Aorta (tissue), 5 donors: ENCODE measurements at places on chromosomes 13 and 19.

DNA sequence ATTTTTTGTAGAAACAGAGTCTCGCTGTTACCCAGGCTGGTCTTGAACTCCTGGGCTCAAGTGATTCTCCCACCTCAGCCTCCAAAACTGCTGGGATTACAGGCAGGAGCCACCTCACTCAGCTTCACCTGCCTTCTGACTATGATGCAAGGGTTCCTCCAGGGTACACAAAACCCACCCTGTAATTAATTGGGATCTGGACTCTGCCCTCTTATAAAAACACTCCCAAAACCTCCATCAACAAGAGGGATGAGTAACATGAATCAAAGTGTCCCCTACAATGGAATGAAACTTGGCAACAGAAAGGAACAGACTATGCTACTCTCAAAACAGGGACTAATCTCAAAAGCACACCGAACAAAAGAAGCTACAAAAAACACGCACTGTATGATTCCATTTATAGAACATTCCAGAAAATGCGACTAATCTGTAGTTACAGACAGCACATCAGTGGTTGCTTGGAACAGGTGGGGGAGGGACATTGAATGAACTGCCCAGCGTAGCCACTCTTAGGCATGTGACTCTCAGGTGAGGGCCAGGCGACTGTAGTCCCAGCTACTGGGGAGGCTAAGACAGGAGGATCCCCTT is 3.2 kb upstream of the PRR36 start:
- H3K27ac ChIP-seq: no peak overlapping the region
- no peak for DNase-seq

DNA sequence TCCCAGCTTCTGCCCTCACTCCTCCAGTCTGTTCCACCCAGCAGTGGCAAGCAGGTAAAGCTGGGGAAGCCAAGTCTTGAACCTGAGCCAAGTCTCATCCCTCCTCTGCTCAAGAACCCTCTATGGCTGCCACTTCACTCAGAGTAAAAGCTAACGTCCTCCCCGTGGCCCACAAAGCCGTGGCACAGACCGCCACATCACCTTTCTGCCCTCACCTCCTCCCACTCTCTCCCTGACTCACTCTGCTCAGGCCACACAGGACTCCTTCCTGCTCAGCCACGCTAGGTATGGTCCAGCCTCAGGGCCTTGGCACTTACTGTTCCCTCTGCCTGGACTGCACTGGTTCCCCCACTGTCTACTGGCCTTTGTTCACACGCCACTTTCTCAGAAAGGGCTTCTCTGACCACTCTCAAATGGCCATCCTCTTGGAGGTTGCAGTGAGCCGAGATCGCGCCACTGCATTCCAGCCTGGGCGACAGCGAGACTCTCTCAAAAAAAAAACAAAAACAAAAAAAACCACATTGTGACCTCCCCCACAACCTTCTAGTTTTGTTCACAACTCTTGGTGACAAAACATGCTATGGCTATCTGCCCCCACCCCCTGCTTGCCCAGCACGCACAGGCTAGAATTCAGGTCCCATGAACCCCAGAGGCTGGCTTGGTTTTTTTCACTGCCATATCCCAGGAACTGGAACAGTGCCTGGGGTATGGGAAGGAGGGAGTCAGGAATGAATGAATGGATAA is 15.8 kb downstream of the NDUFB7 start:
- no peak for DNase-seq
- H3K4me3 ChIP-seq: no peak overlapping the region
- H3K4me1 ChIP-seq: no peaks in the 10 kb centered on the region
- no peaks in the 10 kb centered on the region for H3K27me3 ChIP-seq
- H3K36me3 ChIP-seq: no peaks in the 10 kb centered on the region
- no peak overlapping the region for H3K27ac ChIP-seq

DNA sequence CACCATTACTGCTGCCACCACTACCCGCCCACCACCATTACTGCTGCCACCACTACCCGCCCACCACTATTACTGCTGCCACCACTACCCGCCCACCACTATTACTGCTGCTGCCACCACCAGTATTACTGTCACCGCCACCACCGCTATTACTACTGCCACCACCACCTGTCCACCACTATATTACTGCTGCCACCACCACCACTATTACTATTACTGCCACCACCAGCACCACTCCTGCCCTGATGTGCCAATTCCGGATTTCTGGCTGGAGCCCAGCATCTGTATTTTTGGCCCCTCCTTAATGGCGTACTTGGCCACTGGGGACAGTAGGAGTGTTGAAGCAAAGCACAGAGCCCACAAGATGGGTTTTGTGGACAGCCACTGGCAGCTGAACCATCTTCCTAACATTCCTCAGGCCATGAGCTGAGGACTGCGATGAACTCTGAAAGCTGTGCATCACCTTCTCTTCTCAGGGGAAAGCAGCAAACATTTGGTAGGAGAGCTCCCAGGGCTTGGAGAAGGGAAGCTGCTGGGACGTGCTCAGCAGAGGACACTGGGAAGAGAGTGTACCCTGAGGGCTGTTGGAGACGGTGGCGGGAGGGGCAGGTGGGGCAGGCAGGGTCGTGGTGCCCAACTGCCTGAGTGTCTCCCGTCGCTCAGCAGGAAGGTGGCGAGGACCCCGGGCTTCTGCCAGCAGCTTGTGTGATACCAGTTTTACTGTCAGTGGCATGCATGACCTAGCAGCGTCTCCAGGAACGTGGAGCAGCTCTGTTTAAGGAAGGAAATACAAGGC is 23.0 kb downstream of the CUL4A start:
- DNase-seq: no peak
- no peaks in the 10 kb centered on the region for H3K4me1 ChIP-seq
- peaks cover 3% of the 10 kb centered on the region for H3K36me3 ChIP-seq
- H3K27ac ChIP-seq: no peak overlapping the region
- H3K4me3 ChIP-seq: no peak overlapping the region

DNA sequence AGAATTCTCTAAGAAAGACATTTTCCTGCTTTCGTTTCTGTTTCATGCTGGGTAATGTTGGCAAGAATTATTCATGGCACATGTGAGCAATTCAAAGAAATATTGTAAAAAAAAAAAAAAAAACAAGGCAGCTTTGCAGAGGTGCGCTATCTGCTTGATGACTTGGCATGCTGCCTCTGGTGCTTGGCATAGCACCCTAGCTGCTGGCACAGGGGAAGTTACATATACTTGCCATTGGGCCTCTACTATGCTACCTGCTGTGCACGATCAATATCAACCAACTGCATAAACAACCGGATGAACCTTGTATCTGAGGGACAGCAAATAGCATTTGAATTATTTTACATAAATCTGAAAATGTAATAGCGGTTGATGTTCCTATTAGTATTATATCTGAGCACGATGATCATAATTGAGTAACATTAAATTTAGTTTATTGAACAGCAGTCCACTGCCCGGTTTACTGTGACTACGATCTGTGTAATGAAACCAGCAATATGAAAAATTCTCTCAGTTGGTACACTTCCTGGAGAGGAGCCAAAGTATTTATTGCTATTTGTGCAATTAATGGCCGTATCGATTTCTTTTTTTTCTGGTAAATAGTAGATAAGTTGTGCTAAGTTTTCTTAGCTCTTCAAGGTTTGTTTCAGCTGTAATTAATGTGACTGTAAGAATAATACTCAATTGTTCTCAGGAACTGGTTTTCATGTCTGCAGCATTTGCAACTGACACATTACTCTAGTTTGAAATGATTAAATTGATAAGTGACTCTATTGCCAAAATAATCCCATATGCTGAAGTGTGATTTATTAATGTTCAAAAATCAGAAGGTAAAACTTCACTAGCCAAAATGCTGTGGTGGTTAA is 717.3 kb downstream of the DACH1 start:
- no peak overlapping the region for H3K27ac ChIP-seq
- no peaks in the 10 kb centered on the region for H3K36me3 ChIP-seq
- H3K4me1 ChIP-seq: no peaks in the 10 kb centered on the region
- DNase-seq: no peak
- H3K27me3 ChIP-seq: no peaks in the 10 kb centered on the region

DNA sequence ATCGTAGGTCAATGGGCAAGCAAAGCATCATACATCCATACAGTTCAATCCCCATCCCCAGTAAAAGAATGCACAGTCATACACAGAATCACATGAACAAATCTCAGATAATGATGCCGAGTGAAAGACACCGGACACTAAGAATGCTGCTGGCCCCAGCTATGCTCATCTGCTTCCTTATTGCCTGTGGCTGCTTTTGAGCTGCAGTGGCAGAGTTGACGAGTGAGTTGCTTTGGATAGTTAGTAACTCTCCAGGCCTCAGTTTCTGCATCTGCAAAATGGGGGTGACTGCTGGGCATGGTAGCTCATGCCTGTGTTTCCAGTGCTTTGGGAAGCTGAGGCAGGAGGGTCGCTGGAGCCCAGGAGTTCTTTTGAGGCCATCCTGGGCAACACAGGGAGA is 12.9 kb upstream of the NFIC start:
- H3K4me1 ChIP-seq: no peaks in the 10 kb centered on the region
- H3K27ac ChIP-seq: no peak overlapping the region
- no peaks in the 10 kb centered on the region for H3K36me3 ChIP-seq

- no peak overlapping the region for H3K27ac ChIP-seq
- no peaks in the 10 kb centered on the region for H3K27me3 ChIP-seq
- no peaks in the 10 kb centered on the region for H3K36me3 ChIP-seq
- H3K4me3 ChIP-seq: no peak overlapping the region
- H3K4me1 ChIP-seq: no peaks in the 10 kb centered on the region
Measured at GRCh38 chr13:97004096-97004876, 10.0 kb upstream of the OXGR1 start.
